ENCODE measurements at places on chromosomes 1 and 21. TPM values are rescaled to one million over a fixed set of nuclear protein-coding genes. Genes with fewer than 3 reads are reported as not detected.

DNA sequence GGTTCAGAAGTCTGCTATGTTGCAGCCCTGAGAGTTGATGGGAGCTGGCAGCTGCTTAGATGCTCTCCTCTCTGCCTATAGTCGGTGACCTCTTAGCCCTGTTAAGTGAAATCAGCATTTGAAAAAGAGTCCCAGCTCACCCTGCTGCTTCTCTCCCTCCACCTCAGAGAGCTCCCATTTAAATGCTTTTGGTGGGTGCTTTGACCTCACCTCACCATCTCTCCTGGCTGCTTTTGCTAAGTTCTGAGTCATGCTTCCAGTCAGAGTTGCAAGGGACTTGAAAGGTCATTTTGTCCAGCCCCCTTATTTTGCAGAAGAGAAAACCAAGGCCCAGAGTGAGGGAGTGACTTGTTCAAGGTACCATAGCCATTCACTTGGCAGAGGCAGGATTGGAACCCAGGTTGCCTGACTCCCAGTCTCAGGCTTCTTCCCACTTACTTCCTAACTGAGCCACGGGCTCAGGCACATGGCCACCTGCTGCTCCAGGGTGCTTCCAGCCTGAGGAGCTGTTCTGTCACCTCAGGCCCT, 3.3 kb downstream of the MAPKAPK2 start:
- DNase-seq: no peak

DNA sequence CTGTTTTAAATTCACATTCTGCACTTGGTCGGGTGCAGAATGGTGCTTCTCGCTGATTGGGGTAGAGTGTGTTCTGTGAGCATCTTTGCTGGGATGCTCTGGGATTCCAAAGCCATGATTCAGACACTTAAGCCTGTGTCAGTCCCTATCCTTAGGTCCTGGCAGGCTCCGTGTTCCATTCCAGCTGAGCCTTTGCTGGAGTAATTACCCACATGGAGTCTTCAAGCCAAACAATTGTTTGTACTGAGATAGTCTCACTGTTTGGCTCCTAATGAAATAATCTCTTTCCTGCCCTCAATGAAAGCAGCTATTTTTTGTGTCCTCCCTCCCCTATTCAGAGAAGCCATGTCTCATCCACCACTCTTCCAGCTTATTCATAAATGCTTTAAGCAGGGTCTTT, 18.7 kb downstream of the SMAP2 start:
- DNase-seq: no peak

DNA sequence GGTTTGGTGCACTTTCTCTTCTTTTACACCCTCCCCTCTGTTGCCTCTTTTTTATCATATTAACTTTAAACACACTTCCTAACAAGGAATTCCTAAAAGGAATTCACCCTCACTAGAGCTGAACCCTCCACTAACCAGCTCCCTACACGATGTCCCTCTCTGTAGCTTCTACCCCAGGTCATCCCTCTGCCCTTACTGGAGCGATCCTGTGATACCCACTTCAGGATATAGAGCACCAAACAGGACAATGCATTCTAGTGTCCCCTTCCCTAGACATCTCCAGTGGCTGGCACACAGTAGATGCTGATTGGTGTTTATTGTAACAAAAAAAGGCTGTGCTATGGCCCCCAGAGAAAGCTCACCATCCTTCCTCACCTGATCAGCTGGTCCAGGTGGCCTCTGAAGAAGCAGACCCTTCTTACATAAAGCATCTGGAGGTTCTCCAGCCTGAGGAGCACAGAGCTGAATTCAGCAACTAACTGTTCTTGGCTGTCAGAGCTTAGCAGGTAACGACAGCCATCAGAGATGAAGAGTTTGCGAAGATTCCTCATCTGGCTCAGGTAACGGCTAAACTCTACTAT, 1.4 kb downstream of the PRAMEF18 start:
- DNase-seq: no peak

GRCh38 chr1:78044796-78045562, 787 bp upstream of the GIPC2 start:
- no peak for DNase-seq

CYP4A11 gene
- not detected for total RNA-seq

FLG2 gene
- total RNA-seq: under 0.01 TPM

GRCh38 chr1:81811757-81812371, 11.1 kb downstream of the ADGRL2 start:
- no peak for DNase-seq

DNA sequence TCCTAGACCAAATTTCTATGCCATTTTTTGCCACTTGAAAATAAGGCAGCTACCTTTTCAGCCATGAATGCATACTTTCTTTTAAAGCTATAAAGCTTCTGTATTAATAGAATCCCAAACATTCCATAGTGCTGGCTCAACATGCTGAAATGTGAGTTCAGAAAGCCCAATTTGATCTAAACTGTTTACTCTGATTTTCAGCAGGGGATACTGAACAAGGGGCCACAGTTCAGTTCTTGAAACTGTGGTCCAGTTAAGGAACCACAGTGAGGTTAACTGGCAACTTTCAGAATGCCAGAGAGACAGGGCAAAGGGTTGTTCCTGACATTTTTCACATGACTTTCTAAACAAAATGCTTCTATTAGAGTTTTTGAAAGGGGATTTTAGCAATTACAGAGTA, 85.7 kb upstream of the COL11A1 start:
- DNase-seq: no peak

DNA sequence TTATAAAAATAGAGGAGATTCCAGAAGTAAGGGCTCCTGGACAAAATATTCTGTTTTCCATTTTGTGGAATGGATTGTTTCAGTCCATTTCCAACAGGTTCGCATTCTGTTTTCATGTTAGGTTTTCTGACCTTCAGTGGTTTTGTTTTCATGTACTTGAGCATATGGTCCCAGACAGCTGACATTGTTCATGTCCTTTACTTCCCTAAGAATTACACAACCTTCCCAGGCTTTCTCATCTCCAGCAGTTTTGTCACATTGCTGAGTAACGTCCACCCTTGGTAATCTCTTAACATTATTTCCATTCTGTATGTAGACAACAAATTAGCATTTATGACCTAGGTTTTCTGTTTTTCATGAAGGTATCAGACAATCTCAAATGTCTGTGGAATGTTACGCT, 21.0 kb upstream of the ERRFI1 start:
- DNase-seq: no peak

NUDT4B gene
- total RNA-seq: 11.8 TPM

- no peak for DNase-seq
These were observed 370.6 kb upstream of the PROX1 start for GRCh38 chr1:213617133-213617532.

DNA sequence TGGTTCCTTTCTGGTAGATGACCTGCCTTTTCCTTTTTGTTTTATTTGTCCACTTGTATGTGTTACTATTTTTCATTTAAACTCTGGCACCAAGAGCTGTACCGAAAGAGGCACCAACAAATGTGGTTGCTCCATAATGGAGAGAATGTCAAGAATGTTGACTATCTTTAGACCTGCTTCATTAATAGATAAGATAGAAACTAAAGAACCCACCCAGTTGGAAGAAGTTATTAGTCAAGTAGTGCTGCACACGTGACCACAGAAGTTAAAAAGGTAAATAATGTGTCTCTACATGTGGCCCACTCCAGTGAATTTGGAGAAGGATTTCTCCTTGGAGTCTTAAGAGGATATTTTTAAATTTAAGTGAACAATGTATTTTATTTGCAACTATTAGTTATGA, 9.3 kb downstream of the ATP1A1 start:
- no peak for DNase-seq

DNA sequence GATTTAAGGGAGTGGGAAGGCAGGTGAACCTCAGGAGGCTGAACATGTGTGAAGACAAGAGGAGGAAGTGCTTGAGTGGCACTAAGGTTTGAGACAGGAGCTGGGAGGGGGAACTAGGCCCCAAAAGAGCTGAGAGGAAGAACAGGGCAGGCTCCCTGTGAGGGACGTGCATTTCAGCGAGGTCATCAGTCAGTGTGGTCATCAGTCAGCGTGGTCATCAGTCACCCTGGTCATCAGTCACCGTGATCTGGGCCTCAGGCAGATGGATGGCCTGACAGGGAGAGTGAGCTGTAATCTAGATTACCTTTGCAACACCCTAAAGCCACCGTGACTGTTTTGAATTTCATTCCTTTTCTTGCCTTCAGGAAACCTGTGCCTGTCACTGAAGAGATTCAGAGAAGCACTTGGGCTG, 29.1 kb downstream of the VTCN1 start:
- DNase-seq: no peak

DNA sequence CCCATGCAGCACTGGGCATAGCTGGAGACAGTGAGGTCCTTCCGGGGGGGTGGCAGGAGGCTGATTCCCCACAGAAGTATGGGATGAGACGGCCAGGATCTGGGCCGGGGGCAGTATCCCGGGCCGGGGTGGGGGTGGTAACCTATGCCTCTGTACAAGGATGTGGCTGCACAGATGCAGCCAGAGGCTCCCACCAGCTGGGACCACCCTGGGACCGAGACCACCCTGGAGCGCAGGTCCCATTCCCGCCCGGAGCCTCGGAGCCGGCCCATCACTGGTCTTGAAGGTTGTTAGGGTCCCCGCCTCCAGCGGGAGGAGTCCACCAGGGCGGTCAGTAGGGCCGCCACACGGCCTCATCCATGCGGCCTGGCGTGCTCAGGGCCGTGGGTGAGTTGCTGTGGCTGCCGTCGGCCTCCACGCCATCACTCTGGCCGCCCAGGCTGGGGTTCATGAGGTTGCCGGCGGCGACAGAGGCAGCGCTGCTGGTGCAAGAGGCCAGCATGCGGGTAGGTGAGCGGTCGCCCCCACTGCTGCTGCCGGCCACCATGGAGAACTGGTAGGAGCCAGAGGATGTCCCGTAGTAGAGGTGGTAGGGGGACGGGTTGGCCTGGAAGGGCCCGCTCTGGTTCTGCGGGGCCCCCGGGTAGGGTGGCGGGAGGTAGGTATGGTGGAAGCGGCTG, 28.1 kb downstream of the RUNX3 start:
- no peak for DNase-seq

- peak; percentile 93 for DNase-seq
These were observed at the start of gene CPT2 for GRCh38 chr1:53196485-53197290. Gene CPT2, plus strand, starts transcription at chr1:53196824. Its CDS starts 120 bp downstream, at chr1:53196944.

GRCh38 chr1:98277118-98277517, 356.3 kb upstream of the DPYD start:
- no peak for DNase-seq

DNA sequence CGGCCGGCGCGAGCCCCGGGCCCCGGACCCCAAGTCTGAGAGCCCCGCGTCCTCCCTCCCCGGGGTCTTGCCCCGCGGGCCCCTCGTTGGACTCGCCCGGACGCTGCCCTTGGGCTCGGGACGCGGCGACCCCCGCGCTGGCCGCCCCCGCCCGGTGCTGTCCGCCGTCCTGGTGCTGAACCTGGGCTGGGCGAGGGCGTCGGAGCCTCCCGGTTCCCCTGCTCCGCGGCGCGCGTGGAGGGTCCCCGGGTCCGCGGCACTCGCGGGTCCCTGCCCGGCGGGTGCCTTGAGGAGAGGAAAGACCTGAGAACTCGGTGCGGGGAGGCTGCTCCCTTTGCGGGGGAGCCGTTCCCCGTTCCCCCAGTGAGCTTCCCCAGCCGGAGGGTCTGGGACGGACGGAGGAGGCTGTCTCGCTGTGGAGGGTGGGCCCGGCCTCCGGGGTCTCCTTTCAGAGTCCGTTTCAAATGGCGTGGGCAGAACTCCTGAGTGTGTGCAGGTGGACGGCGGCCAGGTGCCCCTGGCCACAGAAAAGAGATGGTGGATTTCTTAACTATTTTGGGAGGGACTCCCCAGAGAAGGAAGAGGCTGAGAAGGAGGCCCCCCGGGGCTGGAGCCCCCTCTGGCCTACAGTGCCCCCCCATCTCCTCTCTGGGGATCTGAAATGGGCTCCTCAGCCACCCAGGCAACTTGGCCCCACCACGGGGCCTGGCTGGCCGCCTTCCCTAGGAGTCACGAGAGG, 595 bp downstream of the GABRD start:
- DNase-seq: no peak

AIRE gene
- total RNA-seq: 0.27 TPM

FOXE3 gene
- not detected for total RNA-seq

GRCh38 chr1:99614728-99615127, 31.2 kb upstream of the PALMD start:
- no peak for DNase-seq

GPR37L1 gene
- total RNA-seq: under 0.01 TPM

GRCh38 chr1:245092638-245092976, 62.2 kb upstream of the KIF26B start:
- DNase-seq: no peak

KIRREL1 gene
- 0.54 TPM for total RNA-seq

KLF17 gene
- under 0.01 TPM for total RNA-seq

GRCh38 chr1:6023346-6023745, 22.3 kb upstream of the KCNAB2 start:
- no peak for DNase-seq

RNU1-2 gene
- under 0.01 TPM for total RNA-seq

DNA sequence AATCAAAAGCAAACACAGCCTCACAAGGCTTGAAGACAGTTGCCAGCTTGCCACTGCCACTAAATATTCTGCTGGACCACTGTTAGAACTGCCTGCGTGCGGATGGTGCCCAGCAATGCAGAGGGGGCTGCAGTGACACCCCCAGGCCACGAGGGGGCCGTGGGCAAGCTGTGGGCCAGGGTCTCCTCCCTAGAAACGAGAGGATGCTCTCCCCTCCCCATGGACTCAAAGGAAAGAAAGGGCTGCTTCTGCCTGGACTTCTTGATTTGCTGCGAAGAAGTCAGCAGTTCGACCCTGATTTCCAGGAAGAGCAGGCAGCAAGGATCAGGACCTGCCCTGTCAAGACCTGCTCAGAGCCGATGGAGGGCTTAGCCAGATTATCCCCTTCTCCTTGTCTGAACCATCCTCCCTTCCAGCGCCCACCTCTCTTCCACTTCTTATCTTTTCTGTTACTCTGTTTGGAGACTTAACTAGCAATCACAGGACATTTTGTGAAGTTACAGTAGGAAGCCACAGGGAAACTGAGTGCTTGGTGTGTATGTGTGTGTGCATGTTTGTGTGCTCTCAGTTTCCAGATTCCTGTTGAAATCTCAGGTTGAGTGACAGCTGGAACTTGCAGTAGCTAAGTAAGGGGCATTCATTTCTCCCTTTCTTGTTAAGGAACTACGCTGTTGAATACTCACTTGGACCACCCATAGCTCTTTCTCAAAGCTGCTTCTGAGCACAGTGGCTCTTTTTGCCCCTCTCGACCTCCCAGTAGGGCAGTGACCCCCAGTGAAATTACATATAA, 2.7 kb downstream of the MAN1C1 start:
- peak; percentile 54 for DNase-seq

DNA sequence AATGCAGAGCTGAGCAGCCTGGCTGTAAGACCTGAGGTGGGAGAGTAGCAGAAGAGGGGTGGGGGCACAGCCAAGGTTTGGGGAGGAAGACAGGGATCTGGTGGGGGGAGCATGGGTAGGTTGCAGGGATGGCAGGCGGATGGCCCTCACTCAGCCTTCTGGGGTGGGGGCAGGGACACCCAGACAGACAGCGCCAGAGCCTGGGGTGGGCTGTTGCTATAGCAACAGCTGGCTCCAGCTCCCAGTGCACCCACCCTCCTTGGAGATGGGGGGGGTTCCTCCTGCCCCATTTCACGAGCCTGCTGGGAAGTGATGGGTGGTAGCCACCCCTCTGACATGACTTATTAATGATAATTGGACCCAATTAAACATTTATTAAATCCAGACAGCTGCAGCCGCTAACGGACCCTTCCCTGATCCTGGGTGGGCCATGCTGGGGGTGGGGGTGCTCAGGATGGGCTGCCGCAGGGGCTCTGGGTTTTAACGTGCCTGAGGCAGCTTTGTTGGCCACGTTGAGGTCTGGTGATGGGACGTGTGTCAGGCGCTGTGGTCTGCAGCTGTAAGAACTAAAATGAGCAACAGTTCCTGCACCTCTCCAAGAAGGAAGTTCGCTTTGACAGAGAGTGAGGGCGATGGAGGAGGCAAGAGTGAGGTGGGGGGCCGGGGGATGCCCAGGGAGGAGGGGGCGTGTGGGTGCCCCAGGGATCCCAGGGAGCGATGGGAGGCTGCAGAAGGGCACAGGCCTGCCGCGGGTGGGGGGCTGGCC, 19.4 kb downstream of the AGRN start:
- no peak for DNase-seq
